ENCODE measurements at places on chromosomes 3 and 15.

DNA sequence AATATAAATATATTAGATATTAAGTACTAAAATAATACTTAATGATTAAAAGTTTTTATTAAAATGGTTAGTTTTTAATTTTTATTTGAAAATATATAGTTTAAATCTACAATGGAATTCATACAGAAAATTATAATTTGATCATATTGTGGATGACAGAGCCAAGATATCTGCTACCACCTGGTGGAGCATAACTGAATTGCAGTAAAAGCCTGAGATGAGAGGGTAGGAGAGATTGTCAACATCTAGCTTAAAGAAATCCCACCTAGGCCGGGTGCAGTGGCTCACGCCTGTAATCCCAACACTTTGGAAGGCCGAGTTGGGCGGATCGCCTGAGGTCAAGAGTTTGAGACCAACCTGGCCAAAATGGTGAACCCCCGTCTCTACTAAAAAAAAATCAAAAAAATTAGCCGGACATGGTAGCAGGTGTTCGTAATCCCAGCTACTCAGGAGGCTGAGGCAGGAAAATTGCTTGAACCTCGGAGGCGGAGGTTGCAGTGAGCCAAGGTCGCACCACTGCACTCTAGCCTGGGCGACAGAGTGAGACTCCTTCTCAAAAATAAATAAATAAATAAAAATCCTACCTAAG is 25.1 kb upstream of the CSTA start:
- DNase-seq, result no peak

GRCh38 chr3:49591615-49592014 is 37.3 kb downstream of the BSN start:
- peak; percentile 63 for DNase-seq

GRCh38 chr3:137471130-137471529 is 293.0 kb upstream of the SOX14 start:
- DNase-seq, result no peak

GRCh38 chr3:176971613-176972174 is 225.6 kb downstream of the TBL1XR1 start:
- no peak for DNase-seq

GRCh38 chr3:56616478-56617006 is 59.6 kb downstream of the CCDC66 start:
- no peak for DNase-seq

DNA sequence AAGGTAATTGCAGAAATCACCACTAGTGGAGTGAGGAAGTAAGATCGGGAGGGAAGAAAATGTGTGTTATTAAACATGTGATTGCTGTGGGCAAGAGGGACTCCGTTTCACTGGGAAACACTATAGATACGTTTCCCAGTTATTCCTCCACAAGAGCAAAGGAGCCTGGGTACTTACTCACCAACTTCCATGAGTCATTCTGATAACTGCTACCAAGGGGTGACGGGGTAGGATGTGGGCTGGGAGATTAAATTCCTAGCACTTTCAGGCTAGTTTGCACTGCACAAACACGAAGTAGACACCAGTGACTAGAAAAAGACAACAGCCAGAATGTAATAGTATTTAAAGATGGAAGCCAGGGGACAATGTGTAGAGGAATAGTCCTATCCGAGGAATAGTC is 812.9 kb upstream of the CFAP20DC start:
- no peak for DNase-seq

- DNase-seq, result no peak
These were observed 38.5 kb downstream of the SLCO2A1 start for GRCh38 chr3:133991209-133991608.

DNA sequence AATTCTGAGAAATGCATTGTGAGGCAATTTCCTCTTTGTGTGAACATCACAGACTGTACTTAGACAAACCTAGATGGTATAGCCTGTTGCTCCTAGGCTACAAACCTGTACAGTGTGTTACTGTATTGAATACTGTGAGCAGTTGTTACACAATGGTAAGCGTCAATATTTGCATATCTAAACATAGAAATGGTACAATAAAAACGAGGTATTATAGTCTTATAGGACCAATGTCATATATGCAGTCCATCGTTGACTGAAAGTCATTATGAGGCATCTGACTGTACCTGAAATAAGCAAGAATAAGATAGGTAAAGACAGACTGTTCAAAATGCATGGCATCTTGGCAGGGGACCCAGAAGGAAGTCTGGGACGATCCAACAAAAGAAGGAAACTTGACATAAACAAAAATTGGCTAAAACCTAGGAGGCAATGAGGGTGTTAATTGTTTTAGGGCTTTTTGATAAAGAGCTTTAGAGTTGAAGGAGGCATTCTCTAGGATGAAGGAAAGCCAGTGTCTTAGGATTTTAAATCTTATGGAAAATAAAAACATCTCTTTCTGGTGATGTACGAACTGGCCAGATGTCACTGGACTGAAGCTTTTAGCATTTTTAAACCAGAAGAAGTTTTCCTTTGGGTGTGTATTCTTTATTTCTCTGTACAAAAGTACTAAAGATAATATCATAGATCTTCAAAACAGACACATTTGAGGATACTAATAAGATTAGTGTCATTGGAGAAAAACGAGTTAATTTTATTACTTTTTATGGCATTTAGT is 9.2 kb upstream of the SPRED1 start:
- no peak for DNase-seq

DNA sequence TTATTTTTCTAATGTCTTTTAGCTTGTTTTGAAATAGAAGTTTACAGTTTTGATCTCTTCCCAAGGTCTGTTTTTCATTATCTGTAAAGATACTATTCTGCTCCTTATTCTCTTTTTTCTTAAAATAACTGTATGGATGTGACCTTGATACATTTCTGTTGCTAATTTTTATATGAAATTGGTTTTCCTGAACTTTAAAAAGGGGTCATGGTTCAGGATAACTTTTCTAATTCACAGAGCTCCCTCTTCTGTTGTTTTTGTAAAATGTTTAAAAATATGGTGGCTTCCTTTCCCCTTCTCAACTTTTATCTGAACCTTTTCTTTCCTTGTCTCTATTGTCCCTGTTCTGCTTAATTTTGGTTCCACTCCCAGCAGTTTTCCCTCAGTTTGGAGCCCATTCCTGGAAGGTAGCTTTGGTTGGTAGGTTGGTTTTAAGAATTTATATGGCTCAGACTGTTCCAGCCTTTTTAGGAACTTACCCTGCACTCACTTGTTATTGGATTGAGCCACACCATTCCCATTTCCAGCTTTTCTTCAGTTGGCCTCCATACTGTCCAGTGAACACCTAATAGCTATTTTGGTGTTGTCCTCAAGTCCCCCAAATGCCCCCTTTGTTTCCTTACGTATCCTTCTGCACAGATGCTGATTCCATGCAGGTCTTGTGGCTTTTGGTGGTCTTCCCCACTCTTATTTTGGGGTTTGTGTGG is 70.3 kb downstream of the SLMAP start:
- no peak for DNase-seq

GRCh38 chr3:113514265-113514769 is 639 bp downstream of the SPICE1 start:
- DNase-seq, result peak; percentile 33

GRCh38 chr15:95644100-95644875 is 686.2 kb upstream of the NR2F2 start:
- no peak for DNase-seq

DNA sequence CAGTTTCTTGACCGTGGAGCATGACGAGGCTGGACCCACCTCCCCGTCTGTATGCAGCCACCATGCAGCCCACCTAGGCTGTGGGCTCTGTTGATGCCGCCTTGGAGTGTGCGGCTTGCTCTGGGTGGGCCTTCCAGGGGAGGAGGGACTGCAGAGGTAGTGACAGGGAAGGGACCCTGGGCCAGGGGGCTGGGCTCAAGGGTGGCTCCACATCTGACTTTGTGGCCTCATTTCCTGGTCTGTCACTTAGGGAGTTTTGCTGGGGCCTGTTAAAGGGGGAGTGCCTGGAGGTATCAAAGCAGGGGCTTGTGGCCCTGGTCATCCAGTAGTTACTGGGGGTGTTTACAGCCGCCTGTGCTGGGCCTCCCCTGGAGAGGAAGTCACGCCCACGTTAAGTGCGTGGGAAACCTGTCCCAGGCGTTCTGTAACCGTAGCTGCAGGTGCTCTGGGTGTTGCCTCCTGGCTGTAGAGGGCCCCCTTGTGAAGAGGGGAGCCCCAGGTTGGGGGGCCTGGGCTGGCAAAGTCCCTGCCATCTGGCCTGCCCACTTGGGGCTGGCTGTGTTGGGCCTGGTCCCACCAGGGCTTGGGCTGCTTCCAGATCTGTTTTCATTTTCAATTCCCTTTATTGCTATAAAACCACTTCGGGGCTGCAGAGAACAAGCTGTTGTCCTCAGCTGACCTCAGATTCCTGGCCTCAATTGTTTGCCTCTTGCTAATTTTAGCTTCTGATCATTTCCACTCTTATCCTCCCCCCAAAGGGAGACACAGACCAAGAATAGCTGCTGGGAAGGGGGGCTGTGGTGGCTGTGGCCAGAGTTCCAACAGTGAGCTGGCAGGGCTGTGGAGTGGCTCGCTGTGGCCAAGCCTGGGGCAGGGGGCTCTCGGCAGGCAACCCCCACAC is 26.5 kb downstream of the KLF13 start:
- peak; percentile 76 for DNase-seq

GRCh38 chr3:112676659-112677234 is 35.8 kb upstream of the CCDC80 start:
- peak; percentile 76 for DNase-seq

DNA sequence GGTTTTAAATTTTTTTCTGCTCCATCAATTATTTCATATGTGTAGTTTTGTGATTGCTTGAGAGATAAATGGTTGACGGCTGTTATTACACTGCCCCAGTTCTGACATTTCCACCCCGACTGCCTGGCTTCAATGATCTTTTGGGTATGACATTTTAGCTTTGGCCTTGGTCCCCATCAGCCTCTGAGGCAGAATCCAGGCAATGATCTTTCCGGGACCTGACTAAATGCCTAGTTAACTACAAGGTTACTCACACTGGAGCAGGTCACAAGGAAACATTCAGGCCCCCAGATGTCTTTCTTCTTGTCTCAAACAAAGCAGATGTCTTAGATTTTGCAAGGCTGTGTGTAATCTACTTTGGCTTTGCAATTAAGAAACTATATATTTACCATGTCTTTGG is 61.1 kb upstream of the TMCO5A start:
- peak; percentile 27 for DNase-seq

Measured in NCI-H69 (cell line).